ENCODE measurements at places on chromosomes 12 and 14. TPM values are rescaled to one million over a fixed set of nuclear protein-coding genes. Genes with fewer than 3 reads are reported as not detected.

Gene CNTN1
- polyA plus RNA-seq: 19.5 TPM

Gene KRT2
- not detected for polyA plus RNA-seq

Gene TMEM119
- 4.6 TPM for polyA plus RNA-seq

Gene ARHGEF40
- 21.3 TPM for polyA plus RNA-seq

Gene DACT1
- polyA plus RNA-seq: 1.5 TPM

Gene TOGARAM1
- 5.2 TPM for polyA plus RNA-seq

Data from brain (organoid and tissue), 16 donors.